NCI-H1930 (cell line): ENCODE measurements at places on chromosomes 12 and 14.

DNA sequence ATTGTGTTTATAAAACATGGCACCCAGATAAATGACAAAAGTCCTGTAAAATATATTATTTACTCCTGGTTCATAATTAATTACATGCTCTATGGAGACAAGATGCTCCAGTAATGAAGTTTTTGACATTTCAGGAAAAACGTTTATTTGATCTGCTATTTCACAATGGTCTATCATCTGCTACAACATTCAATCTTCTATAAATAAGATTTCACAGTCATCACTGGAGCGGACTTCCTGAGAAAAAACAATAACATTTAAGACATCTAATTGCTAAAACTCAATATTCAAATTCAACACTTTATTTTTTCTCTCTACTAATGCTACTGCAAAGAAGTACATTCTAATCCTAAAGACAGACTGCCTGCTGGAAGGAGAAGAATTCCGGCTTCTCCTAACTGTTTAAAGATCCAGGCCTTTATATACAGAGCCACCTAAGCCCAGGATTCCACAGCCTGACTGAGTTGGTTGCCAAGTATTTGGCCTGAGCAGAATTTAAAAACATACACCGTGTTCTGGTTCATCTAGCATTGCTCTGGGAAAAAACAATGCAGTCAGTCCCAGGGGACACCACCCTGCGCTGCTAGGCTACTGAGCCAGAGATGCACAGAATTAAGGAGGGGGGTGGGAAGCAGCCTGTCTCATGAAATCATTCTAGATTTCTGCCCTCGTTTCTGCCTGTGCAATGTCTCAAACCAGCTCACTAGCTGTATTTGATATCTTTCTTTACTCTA, 58.0 kb downstream of the TMTC1 start:
- peak; percentile 24 for DNase-seq

DNA sequence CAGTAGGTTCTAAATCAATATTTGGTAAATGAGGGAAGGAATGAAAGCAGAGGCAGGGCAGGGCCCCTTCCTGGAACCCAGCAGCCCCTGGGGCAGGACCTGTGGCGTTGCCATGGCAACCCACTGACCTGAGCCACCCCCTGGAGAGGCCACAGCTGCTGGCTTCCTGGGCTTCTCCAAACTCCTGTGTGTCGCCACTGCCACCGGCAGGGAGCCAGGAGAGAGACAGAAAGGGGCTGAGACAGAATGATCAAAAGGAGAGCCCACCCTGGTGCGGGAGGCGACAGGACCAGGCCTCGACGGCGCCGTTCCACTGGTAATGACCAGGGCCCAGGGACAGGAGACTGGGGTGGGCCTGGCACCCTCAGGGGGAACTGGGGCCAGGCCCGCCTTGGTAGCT, 18.2 kb downstream of the RFX4 start:
- no peak for DNase-seq

DNA sequence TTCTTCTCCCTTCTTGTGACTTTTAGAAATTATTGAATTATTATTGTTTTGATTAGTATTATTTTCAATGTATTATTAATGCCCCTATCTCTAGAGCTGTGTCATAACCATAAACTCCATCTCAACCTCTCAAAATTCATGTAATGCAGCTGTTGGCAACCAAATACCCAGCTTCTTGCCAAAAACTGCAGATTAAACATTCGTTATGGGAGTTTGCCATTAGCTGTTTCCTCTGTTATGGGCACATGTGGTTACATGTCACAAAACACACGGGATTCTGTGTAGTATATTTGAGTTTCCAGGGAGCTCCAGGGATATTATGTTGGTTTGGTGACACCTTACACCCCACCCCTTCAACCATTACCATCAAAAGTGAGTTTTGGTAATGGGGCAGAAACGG, 2.8 kb upstream of the ALX1 start:
- DNase-seq = no peak

DNA sequence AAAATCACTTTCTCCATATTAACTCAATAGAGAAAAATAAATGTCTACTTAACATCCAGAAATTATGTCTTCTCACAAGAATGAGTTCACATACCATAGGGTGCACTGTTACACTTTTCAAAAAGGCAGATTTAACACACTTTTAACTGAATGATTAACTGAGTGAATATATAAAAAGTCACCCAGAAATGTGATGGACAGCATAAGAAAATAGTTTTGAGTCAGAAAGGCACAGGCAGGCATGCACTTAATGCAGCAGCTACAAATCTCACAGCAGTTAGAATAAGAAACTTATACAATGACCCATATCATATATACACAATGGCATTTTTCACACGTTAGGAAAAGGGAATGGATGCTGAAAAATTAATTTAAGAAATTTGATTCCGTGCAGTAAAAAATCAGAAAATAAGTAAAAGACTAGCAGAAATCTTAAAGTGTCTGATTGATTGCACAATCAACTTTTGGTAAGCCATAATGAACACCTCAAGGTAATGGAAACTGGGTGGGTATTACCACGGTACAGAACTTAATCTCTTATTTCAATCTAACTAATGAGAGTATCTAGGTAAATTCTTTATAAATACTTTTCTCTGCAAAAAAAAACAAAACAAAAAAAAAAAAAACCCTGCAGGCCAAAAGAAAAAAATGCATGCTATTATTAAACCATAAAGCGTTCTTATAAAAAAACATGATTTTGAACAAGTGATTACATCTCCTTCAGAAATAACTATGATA, 3.5 kb downstream of the MED13L start:
- DNase-seq = no peak

DNA sequence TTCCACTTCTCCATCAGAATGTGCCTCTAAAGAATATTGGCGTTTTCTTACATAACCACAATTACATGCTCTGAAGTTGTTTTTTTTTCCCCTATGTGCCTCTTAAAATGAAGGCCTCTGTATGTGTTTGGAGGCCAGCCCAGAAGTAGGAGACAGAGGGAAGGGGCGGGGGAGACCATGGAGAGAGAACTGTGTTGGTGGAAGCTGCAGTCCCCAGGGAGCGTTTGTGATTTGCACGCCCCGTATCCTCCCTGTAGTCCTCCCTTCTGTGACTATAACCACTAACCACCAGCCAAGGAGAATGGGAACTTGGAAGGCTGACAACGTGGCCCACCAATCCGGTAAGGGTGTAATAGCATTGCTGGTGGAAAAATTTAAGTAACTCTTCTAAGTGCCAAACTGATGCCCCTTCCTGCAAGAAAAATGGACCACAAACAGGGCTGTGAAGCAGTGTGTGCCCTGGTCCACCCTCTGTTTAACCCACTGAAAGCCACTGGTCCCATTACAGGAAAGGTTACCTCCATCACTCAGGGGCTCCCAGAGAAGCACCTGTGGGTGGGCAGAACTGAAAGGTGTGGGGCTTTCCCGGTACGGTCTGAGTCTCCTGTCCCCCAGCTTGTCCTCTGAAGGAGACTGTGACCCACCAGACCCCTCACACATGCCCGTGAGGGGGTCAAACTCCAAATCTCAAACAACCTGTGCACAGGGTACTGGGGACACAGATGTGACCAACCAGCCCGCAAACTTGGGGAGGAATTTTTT, 36.8 kb downstream of the CCDC88C start:
- DNase-seq = no peak

- peak; percentile 65 for DNase-seq
Measured at GRCh38 chr12:40693207-40693821, 1.1 kb downstream of the CNTN1 start.

DNA sequence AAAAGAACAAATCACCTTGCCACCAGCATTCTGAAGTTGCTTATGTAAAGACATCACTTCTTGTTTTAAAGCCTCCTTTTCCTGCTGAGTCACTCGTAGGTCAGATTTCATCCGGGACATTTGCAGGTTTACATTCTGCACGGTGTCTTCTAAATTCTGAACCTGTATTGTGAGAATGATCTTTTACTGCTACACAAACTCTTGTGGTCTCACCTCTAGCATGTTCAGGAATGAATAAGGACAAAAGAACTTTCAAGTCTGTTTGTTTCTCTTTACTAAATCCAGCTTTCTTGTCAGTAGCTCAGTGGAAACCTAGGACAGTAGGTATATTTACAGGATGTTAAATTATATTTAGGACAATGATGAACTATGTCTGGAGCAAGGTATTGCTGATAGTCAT, 73.5 kb upstream of the SAV1 start:
- no peak for DNase-seq

GRCh38 chr14:71117839-71118743, 210.8 kb downstream of the PCNX1 start:
- no peak for DNase-seq

GRCh38 chr12:40614923-40615322, 77.3 kb upstream of the CNTN1 start:
- DNase-seq = no peak

- DNase-seq = no peak
Measured at GRCh38 chr12:113314121-113314529, 20.8 kb downstream of the SLC8B1 start.

- DNase-seq = peak; percentile 6
Measured at GRCh38 chr14:21734457-21735074, 60.9 kb upstream of the OR4E1 start.

DNA sequence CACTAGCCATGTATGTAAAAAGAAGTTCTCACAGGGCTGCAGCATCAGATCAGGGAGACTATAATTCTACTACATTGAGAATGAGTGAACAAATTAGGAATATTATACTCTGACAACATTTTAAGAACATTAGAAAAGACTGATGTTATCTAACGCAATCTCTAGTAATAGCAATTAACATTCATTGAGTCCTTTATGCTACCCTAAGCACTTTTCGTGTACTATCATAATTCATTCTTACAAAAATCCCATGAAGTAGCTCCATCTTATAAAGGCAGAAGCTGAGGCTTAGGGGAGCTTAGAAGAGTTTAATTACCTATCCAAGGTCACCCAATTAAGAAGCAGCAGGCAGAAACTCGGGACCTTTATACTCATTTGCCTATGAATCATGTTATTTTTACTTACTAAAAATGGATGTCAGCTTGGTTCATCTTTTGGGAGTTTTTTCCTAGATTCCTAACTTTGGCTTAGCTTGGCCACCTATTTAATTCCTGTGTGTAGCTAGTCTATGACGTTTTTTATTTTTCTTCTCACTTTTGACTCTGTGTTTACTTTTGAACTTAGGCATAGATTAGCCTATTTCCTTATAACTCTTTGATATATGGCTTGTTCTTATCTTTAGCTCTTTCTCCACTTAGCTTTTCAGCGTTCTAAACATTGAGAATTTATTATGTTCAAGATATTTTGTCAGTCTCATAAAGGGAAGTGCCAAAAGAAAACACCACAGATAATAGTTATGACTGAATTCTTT, 333.5 kb upstream of the DCN start:
- no peak for DNase-seq

DNA sequence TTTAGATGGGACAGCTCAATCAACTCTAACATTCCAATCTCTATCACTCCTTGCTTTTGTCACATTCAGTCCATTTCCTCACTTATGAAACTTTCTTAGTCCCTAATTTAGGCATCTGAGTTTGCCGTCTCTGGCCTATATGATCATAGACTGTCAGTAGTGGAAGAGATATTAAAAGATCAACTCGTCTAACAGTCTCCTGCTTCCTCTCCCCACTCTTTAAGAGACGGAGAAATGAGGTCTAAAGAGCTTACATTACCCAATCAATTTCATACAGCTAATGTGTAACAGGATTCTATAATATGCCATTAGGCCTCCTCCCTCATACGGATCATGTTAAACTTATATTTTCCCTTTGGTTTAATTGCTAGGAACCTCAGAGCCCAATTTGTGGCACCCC, 6.5 kb upstream of the ATP23 start:
- DNase-seq = no peak

DNA sequence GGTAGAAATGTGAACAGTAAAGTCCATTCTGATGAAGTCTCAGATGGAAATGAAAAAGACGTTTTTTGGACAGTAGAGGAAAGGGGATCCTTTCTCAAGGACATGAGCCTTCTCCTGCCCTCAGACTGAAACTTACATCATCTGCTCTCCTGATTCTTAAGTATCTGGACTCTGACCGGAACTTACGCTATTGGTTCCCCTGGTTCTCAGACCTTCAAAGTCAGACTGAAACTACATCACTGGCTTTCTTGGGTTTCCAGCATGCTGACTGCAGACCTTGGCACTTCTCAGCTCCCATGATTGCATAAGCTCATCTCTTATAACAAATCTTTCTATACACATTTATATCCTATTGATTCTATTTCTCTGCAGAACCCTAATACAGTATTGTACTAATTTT, 291.0 kb downstream of the SNAPC1 start:
- DNase-seq = no peak

DNA sequence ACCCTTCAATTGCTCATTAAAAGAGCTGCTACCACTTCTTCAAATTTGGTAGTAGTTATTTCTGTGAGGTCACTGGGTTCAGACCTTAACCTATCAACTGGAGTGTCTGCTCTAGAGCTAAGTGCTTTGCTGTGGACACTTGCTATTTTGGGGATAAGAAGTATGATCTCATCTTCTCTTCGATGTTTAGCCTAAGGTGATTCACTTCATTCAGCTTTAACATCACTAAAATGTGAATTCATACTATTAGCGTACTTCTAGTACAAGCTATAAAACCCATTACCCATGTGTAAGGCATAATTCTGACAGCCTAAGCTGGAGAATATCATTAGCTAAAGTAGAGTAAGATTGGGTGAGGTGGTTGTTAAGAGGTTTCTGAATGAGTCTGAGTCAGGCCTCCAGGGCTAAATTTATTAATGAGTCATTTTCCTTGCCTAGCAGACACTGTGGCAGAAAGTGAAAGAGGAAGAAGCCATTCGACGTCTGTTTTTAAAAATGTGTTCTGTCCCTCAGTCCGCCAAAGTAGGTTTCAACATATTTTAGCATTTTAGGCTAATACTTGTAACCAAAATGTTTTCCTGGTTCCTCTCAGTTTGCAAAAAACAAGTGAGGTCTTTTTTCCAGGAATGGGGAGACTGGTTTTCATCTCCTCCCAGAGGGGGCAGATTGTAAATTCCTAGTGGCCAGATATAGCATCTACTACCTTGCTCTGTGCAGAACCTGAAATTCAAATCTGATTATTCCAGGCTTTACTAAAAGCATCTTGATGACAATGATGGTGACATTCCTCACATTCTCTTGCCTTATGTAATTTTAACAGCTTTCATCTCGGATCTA, 103.6 kb downstream of the SSPN start:
- no peak for DNase-seq
